Caco-2 (cell line): ENCODE measurements at places on chromosomes 3 and 15.

GRCh38 chr3:193564012-193564411, 9.3 kb upstream of the ATP13A4 start:
- peak; percentile 27 for DNase-seq

GRCh38 chr15:29400701-29401100, 131.1 kb upstream of the NSMCE3 start:
- no peak for DNase-seq

DNA sequence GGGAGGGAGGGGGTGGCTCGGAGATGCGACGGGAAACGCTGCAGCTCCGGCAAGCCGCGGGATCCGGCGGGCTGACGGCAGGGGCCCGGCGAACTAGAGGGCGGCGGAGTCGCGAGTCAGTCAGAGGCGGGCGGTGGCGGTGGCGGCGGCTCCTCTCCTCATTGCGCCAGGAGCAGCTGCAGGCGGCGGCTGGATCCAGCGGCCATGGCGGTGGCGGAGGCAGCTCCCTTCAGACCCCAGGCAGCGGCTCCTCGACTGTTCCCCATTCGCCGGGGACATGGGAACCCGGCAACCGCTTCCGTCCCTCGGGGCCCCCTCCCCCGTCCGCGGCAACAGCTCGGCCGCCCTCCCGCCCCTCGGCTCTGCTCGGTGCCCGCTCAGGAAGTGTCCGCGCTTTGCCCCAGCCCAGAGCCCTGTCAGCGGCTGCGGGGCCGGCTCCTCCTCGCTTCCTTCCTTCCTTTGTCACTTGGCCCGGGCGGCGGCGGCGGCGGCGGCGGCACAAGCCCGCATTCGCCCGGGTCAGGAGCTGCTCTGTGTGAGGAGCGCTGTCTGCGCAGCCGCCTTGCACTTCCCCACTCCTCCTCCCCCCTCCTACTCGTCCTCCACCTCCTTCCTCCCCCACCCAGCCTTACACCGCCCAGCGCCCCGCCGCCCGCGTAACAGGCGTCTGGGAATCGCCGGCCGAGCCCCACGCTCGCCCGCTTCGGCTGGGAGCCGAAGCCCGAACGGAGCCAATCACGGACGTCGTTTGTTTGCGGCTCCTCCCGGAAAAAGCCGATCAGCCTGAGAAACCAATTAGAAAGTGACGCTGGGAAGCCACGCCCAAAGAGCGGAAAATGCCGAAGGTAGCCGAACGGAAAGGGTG, at the start of gene GSK3B:
Gene GSK3B, minus strand, starts transcription at position 537 of the 865 bp plus-strand sequence. CDS start 1,013 bp downstream, outside the sequence.
- peak; percentile 79 for DNase-seq

GRCh38 chr3:159938714-159939113, 49.9 kb upstream of the IL12A start:
- DNase-seq, result no peak

GRCh38 chr3:71029770-71030169, 553.8 kb downstream of the FOXP1 start:
- no peak for DNase-seq

GRCh38 chr15:101068961-101069653, 149.9 kb downstream of the LRRK1 start:
- DNase-seq, result peak; percentile 74

DNA sequence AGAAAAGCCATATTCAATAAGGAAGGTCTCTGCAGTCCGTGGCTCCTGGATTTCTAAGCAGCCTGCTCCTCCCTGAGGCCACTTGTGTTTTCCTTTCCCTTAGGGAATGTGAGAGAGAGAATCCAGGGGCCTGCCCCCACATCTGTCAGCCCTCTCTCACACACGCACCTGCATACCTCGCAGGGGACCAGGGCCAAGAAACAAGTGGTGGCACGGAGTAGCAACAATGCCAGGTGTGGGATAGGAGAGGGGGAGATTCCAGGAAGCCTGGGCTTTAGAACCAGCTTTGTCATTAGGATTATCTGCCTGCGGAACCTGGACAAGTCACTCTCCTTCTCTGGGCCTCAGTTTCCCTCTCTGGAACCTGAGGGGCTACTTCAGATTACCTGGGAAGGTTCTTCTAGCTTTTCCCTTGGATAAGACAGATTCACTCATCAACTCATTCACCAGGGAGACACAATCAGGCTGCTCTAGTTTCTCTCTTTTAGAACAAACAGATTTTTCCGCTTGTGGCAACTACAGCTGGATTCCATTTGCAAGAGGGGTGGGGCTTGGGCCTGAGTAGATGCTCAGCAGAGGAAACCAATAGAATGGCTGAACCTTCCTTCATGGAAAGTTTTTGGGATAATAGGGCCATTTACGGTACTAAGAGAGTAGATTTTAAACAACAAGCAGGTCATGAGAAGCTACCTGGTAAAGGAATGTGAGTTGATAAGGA, 19.5 kb downstream of the BCL6 start:
- DNase-seq, result no peak

DNA sequence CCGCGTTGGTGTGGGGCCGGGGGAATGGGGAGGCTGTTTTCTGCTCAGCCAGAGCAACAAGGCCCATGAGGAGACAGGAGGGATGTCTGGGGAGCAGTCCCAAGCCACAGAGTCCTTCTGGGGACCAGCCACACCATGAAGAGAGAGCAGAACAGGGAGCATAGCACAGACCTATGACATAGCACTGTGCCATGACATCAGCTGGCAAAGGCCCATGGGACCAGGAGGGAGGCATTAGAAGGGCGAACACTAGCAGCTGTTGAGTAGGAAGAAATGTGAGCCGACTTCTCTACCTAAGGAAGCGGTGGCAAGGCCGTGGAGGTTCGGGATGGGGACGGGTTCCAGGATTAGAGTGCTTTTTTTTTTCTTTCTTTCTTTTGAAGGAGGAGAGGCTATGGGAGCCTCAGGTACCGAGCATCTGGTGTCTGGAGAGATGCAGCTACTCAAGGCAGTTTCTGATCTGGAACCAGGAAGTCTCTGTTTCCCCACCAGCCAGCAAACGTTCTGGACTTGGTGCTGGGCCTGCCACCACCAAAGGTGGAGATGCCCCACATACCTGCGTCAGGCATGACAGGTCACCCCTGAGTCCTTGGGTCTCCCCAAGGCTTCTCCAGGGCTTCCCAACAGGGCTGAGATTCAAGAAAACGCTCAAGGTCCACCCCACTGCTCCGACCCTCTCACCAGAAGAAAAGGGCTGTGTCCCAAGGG, 77.3 kb upstream of the CGNL1 start:
- DNase-seq, result no peak

- DNase-seq, result no peak
Observed at GRCh38 chr3:42814914-42815507, 5.8 kb downstream of the ACKR2 start.

GRCh38 chr3:170809007-170809974, 60.7 kb downstream of the RPL22L1 start:
- peak; percentile 46 for DNase-seq

GRCh38 chr3:57893668-57894067, 114.6 kb upstream of the FLNB start:
- DNase-seq, result no peak

GRCh38 chr3:151814588-151814987, 672 bp downstream of the AADAC start:
- DNase-seq, result no peak

DNA sequence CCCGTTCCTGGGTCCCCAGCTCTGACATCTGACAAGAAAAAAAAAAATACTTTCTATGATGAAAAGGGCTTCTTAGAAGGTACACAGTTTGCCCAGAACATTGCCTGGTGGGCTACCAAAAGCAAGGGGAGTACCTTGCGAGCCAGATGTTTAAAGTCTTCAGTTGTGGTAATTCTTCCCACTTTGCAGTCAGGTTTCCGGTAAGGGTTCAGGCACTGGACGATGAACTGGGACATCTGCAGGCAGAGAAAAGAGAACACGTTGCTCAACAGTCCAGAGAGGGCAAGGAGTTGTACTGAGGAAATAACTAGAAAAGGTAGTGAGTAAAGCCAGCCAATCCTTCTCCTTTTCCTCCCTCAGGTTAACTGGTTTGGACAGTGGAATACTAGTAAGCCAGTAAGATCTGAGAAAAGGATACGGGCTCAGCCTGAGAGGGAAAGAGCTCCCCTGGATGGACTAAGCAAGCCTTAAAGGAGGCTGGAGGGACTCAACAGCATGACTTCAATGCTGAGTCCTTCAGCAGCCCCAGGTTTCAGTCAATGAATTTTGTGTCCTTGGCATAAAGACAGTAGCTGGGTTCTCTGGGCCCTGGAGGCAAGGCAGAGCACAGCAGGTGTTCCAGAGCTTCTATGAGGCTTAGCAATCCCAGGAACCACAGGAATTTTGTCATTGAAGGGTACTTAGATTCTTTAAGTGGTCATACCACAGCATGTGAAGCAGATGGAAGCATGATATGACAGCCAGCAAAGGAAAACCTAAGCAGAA, 38.2 kb downstream of the NBEAL2 start:
- DNase-seq, result no peak

DNA sequence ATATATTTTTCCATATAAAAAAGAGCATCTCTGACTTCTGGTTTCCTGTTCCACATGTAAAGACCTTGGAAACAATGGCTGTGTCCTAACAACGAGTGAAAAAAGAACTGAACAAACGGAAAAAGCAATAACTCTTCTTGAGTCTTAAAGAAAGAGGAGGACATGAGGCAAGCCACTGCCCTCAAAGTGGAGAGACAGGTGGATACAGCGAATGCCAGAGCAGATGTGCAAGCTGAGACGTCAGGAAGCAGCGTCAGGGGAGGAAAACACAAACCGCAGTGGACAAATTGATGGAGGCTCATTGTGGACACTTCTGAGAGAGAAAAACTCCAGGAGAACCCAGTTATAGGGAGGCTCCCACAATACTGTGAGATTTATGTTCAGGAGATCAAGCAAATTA, 208.0 kb upstream of the MME start:
- no peak for DNase-seq

DNA sequence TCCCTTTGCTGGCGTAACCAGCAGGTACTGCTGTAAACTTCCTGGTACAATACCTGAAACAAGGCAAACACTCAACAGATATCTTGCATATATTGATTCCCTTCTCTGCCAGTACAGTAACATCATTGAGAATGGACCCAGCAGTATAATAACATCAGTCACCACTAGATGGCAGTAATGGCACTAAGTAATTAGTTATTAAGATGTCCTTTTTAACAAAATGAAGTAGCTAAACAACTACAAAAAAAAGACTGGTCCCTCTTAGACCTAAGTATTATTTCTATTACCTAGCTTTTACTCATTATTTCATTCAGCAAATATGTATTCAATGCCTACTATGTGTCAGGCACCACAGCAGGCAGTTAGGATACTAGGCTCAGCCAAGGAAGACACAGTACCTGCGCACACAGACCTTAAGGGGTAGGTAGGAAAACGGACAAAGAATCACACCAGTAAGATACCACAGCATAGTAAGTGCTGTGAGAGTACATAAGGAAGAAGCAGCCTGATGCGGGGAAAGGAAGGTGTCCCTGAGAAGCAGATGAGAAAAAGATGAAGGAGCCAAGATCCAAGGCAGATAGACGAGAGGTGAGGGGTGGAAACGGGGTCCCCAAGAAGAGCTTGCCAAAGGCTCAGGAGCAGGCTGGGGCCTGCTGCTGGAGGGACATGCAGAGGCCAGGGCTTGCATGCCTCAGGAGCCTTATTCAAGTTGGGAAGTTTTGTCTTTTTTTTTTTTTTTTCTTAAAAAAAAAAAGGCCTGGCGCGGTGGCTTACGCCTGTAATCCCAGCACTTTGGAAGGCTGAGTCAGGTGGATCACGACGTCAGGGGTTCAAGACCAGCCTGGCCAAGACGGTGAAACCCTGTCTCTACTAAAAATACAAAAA, 102.7 kb upstream of the CHD2 start:
- DNase-seq, result no peak

DNA sequence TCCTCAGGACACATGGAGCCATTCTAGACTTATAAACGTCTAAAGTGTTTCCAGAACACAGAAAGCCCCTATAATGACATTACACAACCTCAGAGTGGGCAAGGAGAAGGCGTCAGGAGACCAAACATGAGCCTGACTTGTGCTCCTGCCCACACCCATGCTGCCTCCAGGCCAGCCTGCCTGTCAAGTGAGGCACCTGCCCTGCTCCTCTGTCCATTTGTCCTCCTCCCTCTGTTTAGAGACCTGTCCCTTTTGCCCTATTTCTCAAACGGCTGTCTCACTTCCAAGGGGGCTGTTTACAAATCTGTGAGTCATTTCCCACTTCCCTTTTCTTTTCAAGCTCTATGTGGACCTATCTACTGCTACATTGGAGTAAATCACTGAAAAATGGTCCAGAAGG, 21.0 kb downstream of the ZDHHC3 start:
- no peak for DNase-seq

DNA sequence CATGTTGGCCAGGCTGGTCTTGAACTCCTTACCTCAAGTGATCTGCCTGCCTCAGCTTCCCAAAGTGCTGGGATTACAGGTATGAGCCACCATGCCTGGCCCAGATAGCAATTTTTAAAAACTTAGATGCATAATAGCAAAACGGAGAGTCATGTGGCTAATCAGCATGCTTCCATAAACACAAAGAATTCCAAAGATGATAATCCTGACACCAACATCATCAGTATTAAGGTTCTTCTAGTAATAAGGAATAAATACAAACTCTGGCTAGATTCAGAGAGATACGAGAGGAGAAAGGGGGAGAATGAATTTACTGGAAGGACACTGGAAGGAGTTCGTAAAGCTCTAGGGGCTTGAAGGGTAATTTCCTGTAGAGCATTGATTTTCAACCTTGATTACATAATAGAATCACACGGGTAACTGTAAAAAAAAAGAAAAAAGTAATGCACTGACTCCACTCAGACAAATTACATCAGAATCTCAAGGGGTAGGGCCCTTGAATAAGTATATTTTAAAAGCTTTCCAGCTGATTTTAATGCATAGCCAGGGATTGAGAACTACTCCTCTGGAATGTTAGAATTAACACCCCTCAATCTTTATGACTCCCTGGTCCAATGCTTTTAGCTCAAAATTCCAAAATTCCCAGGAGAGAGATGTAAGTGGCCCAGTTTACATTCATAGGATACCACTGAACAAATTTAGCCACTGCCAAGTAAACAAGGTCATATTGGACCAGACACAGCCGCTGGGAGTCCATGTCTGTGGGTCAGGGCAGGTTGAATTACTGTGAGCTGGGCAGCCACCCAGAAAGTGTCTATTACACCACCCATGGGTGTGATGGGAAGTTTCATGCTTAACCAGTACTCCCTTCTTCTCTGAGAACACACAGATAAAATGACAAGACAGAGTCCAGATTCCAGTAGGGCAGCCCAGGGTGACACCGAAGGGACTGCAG, 243.9 kb downstream of the TBL1XR1 start:
- DNase-seq, result no peak

DNA sequence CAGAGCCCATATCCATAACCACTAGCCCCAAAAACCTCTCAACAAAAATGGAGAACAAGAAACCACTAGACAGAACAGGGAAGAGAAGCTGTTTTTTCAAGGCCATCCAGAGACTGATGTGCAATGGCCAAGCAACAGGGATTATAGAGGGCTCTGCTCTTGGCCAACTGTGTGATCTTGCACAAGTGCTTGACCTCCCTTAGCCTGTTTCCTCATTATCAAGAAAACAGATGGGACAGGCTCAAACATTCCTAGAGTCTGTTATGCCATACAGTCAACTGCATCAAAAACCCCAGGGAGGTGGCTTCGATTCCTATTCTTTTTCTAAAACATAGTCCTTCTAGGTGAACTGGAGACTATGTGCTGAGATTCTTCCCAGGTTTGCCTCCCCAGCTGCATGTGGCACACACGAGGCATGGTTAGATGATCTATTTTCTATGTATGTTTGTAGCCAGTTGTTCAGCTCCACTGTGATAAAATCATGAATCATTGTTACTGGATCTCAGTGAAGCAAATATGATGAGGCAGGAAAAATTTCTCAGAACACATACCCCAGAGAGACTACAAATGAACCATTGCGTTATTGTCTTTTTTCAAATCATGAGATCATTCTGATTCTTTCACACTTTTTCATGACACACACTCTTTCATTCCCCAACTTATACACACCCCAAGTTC, 132.9 kb upstream of the TGFBR2 start:
- no peak for DNase-seq

GRCh38 chr3:119664370-119664769, 4.0 kb upstream of the POPDC2 start:
- DNase-seq, result no peak
